ENCODE measurements at places on chromosomes 7 and 10.

DNA sequence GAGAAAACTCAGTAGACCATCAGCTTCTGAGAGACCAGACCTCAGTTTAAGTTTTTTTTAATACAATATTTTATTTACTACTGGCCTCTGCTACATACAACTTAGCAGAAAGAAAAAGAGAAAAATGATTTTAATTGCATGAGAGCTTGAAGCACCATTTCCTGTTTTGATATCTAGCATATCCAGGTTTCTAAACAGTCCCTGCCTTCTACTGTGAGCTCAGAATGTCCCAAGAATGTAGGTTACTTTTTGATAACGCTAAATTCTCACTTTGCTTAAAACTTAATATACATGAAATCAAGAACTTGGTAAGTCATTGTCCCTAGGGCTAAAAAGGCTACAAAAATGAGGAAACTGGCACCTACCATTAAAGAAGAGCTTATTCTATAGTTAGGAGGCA lies 7.0 kb downstream of the TMEM243 start:
- DNase-seq, result no peak

DNA sequence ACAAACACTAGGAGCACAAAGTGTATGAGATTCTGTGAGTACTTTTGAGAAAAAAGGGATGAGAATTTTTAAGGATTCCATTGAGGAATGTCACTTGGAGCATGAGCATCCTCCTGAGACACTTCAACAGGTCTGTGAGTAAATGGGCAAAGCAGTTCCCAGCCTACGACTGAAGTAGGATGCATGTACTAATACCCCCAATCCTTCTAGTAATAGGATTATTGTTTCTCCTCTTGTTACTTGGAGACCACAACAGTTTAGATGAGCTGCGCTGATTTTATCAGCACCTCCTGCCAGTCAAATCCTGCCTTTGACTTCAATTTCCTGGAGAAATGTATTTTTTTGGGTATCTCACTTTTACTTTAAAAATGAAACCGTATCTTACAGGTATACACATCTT lies 820 bp downstream of the BBS9 start:
- no peak for DNase-seq

- DNase-seq, result no peak
Observed at GRCh38 chr10:78991187-78991586, 77.6 kb upstream of the ZMIZ1 start.

- DNase-seq, result no peak
Observed at GRCh38 chr10:125258676-125259075, 98.3 kb upstream of the CTBP2 start.

Data from stimulated activated CD4-positive, alpha-beta T cell treated with anti-CD3 and anti-CD28 coated beads, Interleukin-2, amount 100 ng/mL, for 4 hours (primary cell).